Endothelial cell (in vitro differentiated cells): ENCODE measurements at places on chromosomes 4 and X. TPM values are rescaled to one million over a fixed set of nuclear protein-coding genes. Genes with fewer than 3 reads are reported as not detected.

CT83 gene
- not detected for total RNA-seq

- no peak for DNase-seq
These were observed 595 bp downstream of the MBNL3 start for GRCh38 chrX:132488180-132488705.

MFAP3L gene
- total RNA-seq: 6.3 TPM

GAGE1 gene
- total RNA-seq: not detected

GRCh38 chr4:5143306-5143861 is 92.1 kb downstream of the STK32B start:
- no peak for DNase-seq

P2RY8 gene
- total RNA-seq: not detected

DNA sequence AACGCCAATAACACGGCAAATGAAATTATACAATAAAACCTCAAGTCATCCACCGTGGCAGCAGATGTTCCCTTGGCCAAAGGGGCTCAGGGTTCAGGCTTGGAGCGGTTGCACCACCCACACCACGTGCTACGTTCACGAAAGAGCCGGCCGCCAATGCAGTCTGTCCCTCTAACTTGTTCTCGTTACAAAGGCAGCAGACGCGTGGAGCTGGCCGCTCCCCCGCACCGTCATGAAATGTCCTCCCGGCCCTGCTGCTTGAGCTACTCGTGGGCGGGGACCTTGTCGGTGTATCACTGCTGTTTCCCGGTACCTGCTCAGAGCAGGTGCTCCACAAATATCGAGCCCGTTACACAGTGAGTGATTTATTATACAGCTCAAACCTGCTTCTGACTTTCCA is 36.4 kb upstream of the MAN2B2 start:
- no peak for DNase-seq

DNA sequence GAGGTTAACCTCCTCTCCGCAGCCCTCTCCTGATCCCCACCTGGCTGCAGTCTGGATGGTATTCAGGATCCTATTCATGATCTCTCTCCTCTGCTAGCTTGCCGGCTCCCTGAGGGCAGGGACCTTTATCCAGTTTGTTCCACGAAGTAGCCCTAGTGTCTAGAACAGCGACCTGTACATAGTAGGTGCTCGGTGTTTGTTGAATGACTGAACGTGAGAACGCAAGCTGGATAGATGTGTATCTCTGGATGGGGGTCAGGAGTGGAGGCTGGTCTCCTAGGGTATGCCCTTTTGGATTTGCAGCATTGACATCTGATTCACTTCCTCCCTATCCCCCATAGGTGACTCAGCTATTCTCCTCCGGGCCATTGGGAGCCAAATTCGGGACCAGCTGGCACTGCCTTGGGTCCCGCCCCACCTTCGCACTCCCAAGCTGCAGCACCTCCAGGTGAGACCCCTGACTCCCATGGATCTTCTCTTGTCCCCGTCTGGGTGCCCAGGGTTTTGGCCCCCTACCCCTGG is 7.3 kb downstream of the CCDC22 start:
- DNase-seq: no peak

DNA sequence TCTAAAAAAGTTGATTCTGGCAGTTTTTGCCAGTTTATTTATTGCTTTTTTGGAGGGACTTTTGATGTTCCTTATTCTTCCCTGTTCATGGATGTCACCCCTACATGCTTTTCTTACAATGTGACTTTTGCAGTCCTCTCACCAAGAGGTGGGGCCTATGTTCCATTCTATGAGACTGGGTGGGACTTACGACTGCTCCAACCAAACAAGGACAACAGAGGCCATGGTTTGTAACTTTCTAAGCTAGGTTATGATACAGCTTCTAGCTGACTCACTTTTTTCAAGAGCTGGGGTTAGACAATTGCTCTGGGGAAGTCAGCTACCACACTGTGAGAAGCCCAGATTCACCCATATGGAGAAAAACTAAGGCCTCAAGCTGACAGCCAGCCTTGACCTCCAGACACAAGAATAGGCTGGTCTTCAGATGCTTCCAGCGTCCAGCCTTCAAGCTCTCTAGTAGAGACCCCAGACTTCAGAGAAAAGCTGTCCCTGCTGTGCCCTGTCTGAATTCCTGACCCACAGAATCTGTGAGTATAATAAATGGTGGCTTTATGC is 39.5 kb downstream of the ENOPH1 start:
- no peak for DNase-seq

C1QTNF7 gene
- not detected for total RNA-seq

DNA sequence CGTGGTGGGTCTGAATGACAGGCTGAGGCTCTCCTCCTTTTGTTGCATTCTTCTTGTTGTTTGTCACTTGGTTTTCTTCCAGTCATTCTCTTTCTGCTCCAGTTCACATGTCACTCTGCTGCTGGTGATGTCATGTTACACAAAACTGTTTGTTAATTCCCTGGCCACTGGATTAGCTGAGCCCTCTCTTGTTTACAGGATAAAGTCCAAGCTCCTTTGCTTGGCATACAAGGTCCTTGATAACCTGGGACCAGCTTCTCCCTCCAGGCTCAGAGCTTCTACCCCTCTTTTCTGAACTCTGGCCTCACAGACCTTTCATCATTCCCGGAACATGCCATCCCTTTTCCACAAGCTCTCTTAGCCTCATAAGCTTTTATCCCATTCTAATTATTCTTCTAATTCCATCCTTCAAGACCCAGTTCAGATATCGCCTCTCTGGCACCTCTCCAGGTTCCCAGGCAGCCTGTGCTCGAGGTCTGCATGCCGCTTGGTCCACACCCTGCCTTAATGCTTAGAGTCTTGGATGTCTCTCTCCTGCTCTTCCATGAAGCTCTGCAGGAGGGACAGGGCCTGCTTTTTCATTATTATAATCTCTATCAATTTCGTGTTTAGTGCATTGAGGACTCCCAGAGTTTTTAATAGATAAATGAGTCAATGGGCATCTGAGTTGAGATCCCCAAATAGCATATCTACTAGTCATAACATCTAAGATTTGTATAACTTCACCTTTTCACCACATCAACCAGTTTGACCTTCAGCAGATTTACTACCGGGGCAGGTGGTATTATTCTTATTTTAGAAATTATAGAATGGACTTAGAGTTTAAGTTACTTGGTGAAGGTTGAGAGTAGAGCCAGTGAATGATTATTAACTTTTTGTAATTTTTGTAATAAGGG is 98.7 kb downstream of the TMEM131L start:
- DNase-seq: no peak

- DNase-seq: no peak
These were observed 1.5 kb upstream of the DDX3X start for GRCh38 chrX:41332408-41333002.

- DNase-seq: peak; percentile 4
These were observed 9.7 kb upstream of the MAGEA4 start for GRCh38 chrX:151902813-151903591.
